ENCODE measurements at places on chromosomes 5 and 9. TPM values are rescaled to one million over a fixed set of nuclear protein-coding genes. Genes with fewer than 3 reads are reported as not detected.

GRCh38 chr9:31541721-31542281 is 842.6 kb upstream of the ACO1 start:
- no peak for DNase-seq

DNA sequence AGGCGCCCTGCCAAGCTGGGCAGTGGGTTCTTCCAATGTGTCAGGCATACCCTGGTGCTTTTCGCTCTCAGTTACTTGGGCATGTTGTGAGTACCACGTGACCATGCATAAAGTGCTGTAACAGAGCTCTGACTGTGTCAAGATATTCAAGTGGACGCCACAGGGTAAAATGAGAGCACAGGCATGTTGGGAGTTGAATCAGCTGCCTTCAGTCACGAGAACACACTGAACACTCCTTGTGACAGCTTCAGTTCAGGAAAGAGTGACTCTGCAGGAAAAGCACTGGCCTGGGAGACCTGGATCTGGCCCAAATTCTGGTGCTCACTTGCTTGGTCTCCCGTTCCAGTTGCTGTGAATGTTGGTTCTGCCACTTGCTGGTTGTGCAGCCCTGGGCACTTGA is 5.1 kb downstream of the MLANA start:
- DNase-seq: no peak

GRCh38 chr5:77277759-77278158 is 67.3 kb downstream of the PDE8B start:
- DNase-seq: no peak

DNA sequence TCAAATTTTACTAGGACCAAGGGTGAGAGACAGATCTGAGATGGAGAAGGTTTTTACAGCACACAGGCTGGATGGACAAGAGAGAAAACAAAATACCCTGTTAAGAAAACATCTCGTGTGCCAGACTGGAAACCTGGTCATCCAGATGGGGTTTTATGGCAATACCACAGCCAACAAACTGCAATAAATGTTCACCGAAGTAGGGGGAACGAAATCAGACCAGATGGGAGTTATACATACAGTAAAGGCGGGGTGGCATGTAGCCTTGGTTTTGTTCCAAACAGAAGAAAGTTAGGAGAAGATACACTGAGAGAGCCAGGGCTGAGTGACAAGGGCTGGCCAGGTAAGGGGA is 63.3 kb downstream of the DCP2 start:
- no peak for DNase-seq

DNA sequence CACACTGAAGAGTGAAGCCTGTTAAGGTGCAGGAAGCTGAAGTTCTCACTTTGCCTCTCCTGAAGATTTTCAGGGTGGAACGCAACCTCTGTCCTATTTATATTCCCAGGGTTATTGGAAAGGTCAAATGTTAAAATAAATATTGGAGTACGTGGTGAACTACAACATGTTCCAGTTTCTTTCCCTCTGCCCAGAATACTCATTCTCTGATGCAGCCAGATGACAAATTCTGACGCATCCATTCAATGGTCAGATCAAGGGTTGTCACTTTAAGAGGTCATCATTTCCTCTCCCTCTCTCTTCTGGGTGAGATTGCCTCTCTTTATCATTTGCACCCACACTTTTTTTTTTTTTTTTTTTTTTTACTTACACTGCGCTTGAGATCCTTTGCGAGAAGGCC is 277.1 kb downstream of the BRINP1 start:
- DNase-seq: no peak

GRCh38 chr5:90307782-90308181 is 101.8 kb downstream of the CETN3 start:
- no peak for DNase-seq

DNA sequence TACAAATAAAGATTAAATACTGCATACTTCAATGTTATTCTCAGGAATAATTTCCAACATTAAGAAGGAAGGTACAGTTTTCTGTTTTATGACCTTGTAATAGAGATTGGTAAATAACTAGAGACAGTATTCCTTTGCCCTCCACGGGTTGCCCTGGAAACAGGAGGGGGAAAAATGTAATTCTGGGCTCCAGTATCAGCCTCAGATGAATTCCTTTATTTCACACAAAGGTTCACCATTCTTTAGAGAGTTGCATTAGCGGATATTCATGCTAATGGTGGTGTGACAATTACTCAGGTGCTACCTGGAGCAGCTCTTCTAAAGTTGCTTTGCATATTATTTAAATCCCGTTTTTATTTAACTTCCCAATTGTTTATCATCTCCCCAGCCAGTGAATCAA is 42.6 kb downstream of the CETN3 start:
- no peak for DNase-seq

DNA sequence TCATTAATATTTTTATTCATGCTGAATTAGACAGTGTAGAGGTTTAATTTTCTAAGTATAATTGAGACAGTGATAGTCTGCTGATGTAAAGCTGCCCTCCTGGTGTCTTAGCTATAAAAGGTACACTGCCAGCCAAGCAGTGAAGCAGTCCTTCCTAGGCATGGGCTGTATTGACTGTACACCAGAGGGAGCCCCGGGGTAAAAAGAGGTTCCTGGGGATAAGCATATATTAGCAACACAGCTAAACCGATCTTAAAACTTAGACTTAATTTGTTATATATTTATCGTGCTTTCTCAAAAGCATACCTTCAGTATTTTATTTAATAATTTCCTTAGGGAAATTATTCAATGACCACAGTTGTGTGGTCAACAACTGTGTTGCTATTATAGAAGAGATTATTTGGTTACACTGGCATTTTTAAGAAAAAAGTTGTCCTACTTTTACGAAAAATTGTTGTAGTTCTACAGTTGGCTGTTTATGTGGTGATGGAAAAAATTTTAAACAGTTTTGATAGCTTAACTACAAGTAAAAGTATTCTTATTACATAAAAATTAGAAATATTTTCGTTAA is 68.8 kb downstream of the ELL2 start:
- DNase-seq: no peak

DNA sequence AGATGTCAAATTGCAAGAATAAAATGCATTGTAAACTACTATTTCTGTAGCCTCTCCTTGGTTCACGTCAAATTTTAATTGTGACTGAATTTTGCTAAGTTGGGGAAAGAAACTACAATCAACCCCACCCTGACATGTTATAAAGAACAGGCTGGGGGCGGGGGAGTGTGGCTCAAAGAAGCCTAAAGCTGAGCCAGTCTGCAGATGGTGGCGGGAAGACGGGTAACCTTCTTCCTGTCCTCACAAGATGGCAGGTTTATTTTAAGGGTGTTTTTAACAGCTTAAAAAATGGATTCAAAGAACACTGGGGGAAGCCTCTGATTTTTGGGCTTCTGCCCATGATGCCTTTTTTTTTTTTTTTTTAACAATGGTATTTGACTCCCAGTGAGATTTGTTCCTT is 68.5 kb upstream of the MELK start:
- no peak for DNase-seq

GRCh38 chr9:80449513-80449912 is 877.7 kb downstream of the TLE4 start:
- DNase-seq: no peak

- peak; percentile 52 for DNase-seq
Observed at GRCh38 chr5:130642461-130642860, 522.6 kb downstream of the HINT1 start.

PIP5K1B gene
- polyA plus RNA-seq: not detected

BRD9 gene
- polyA plus RNA-seq: 29.3 TPM

TMEM174 gene
- polyA plus RNA-seq: not detected

GRIN3A gene
- not detected for polyA plus RNA-seq

SH3RF2 gene
- 22.9 TPM for polyA plus RNA-seq

IFNB1 gene
- not detected for polyA plus RNA-seq
